M059J (cell line): ENCODE measurements at places on chromosomes 4 and X. TPM values are rescaled to one million over a fixed set of nuclear protein-coding genes. Genes with fewer than 3 reads are reported as not detected.

- no peak for DNase-seq
Measured at GRCh38 chr4:31408121-31408520, 688.0 kb downstream of the PCDH7 start.

- DNase-seq = peak; percentile 26
Measured at GRCh38 chr4:102466298-102466697, 34.9 kb upstream of the NFKB1 start.

DNA sequence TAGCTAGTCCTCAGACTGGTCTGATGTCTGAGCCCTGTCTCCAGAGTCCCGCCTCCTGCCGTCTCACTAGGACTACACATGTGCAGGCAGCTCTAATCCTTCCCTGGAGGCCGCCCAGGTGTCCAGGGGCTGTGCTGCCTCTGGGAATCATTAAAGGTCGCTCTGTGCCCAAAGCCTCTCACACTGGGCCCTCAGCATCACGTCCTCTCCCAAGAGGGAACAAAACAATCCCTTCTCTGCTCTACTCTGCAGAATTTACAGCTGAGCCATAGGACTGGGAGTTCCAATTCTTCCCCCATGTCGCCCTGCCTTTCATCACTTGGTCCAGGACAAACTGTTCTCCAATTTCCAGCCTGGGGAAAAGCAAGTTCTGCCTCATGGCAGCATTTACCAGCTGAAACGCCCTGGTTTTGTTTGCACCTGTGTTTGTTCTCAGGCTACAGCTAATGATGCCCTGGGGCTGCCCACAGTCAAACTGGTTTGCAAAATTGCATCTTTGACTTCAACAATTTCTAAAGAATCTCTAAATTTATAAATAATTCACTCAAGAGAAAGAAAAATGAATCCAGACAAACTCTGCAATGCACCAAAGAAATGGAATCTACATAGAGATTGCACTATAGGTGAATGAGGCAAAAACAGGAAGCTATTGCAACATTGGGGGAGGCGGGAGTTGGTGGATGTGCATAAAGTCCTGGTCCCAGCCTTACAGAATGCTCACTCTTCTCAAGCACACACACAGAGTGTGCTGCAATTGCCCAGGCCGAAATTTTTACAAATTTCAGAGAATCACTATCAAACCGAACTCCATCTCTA lies 7.2 kb upstream of the MRFAP1 start:
- DNase-seq = no peak

GRCh38 chr4:76120199-76120598 lies 28.0 kb downstream of the NUP54 start:
- DNase-seq = no peak

DNA sequence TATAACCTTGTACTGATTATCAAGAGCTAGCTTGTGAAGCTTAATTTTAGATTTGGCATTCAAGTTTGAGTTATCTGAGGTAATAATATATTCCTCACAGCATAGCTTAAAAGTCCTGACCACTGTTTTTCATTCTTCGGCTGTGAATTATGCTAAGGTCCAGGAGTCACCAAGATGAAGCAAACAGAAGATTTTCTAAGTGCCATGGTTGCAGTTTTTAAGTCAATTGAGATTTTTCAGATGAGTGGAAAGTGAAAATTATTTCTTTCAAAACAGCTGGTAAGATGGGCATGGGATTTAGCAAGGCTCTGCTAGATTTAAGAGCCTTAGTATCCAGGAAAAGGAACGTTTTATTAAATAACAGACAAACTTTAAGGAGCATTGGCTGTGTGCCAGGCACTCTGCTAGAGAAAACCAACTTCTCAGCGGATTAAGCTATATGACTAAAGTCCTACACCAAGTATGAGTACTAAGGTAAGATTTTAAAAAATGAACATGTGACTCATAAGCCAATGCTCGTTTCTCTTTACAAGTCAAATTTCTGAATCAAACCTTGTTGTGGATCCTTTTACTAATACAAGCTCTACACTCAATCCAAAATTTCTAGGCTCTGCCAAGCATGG lies 149.9 kb upstream of the IL15 start:
- peak; percentile 62 for DNase-seq

DNA sequence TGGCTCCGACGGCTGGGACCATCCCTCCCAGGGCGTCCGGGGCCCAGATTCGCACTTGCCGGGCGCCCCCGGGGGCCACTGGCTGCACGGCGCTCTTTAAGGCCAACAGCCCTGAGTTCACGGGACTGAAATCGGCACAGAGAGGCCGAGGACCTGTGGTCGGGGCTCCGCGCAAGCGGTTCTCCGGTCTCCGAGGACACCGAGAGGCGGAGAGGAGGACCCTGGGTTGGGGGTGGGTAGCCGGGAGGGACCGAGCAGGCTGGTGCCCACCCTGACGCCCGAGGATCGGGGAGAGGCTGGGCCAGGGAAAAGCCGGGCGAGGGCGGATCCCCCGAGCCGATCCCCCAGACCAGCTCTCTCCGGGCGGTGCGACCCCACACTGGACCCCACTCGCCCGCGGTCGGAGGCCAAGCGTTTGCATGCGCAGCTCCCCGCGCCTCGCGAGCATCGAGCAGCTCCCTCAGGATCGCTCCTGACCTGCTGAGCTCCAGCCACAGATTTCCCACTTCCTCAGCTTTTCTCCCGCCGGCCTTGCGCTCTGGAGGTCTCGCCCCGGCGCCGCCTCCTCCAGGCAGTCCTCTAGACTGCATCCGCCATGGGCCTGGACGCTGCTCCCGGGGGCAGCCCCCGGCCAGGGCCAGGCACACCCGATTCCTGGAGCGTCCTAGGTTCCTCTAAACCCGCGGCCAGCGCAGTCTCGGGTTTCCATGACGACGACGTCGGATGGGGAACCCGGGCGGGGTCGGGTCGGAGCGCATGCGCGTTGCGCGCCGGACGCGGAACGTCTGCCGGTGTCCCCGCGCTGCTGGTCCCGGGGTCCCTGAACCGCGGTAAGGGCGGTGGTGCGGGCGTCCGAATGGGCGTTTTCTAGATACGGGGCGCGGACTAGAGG lies 17.6 kb upstream of the NAT8L start:
- peak; percentile 76 for DNase-seq

DNA sequence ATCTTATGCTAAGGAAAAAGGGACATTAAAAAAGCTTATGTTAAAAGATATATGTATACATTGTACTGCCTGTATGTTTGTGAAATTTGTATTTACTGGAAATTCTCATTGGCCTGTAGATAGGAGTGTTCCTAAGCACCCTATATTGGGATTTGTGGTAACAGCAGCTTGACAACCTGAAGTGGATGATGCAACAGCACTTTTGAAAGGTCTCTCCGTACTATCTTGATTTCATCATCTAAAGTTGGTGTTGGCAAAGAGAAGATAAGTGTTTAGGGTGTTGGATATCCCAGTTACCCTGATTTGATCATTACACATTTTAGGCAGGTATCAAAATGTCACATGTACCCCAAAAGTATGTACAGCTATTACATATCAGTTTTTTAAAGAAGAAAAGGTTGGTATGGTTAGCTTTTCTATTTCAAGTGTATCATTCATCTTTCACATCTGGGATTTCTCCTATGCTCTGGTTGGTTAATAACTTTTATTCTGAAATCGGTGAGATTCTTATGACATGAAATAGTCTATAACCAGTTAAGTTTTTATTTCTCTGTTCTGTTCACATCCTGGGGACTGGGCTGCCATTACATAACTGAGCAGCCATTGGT lies 10.3 kb downstream of the HADH start:
- no peak for DNase-seq

ATP1B4 gene
- not detected in 2 replicates for total RNA-seq

TMPRSS11F gene
- not detected in 2 replicates for total RNA-seq

VCX2 gene
- not detected in 2 replicates for total RNA-seq

COL4A5 gene
- total RNA-seq = 2.2 and 7.2 TPM in 2 replicates

MSX1 gene
- 11.4 and 12.6 TPM in 2 replicates for total RNA-seq

VGLL1 gene
- not detected in 2 replicates for total RNA-seq

TMSB15B gene
- 27.8 and 34.3 TPM in 2 replicates for total RNA-seq
